Neuronal stem cell (in vitro differentiated cells): ENCODE measurements at places on chromosomes 12 and 14.
A peak's percentile ranks its signal among the peaks of the same experiment; 100 is the strongest.

DNA sequence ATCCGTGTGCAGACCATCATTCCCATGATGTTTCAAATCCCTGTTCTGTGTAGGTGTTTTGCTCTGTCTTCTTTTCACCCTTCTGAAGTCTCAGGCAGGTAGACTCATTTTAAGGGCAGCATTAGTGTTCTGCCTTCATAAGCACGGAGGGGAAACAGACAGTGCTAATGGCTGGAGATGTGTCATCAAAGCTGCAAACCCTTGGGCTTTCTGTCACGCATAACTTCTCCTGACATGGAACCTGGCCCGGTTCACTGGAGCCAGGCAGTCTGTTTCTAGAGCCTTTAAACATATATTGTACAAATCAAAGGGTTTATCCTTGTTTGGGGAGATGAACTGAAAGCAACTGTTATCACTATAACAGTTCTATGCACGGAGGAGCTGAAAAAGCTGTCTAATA is 141.4 kb downstream of the TMEM132D start:
- H3K36me3 ChIP-seq, result no peaks in the 10 kb centered on the region
- H3K27ac ChIP-seq, result no peak overlapping the region
- no peaks in the 10 kb centered on the region for H3K27me3 ChIP-seq
- H3K4me3 ChIP-seq, result no peak overlapping the region
- no peaks in the 10 kb centered on the region for H3K4me1 ChIP-seq

DNA sequence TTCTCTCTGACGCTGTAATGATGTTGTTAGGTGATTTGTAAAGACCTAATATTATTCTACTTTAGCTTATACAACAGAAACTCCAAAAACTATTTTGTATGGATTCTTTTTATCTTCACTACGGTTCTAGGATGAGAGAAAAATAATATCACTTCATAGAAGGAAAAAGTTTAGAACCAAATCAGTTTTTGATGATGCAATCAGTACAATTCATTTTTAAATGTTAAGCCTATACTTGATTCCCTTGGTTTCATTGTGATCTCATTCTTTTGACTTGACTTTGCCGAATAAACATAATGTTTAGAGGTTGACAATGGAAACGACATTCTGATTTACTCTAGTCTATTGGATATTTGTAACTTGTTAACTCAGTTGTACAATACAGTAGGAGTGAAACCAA is 24.6 kb upstream of the ERGIC2 start:
- H3K36me3 ChIP-seq, result no peaks in the 10 kb centered on the region
- H3K27me3 ChIP-seq, result no peaks in the 10 kb centered on the region
- no peak overlapping the region for H3K27ac ChIP-seq
- H3K4me3 ChIP-seq, result no peak overlapping the region
- DNase-seq, result no peak
- H3K4me1 ChIP-seq, result no peaks in the 10 kb centered on the region

GRCh38 chr14:67618617-67619063 is 1.1 kb upstream of the ARG2 start:
- no peaks in the 10 kb centered on the region for H3K36me3 ChIP-seq
- H3K27me3 ChIP-seq, result no peaks in the 10 kb centered on the region
- no peak overlapping the region for H3K4me3 ChIP-seq
- DNase-seq, result peak; percentile 31
- no peak overlapping the region for H3K27ac ChIP-seq
- H3K4me1 ChIP-seq, result peaks cover 7% of the 10 kb centered on the region

GRCh38 chr12:79020106-79020505 is 155.5 kb downstream of the SYT1 start:
- no peaks in the 10 kb centered on the region for H3K27me3 ChIP-seq
- H3K4me1 ChIP-seq, result no peaks in the 10 kb centered on the region
- H3K36me3 ChIP-seq, result no peaks in the 10 kb centered on the region
- no peak overlapping the region for H3K27ac ChIP-seq

- peak overlapping the region; percentile 71 for H3K4me3 ChIP-seq
- H3K4me1 ChIP-seq, result peaks cover 31% of the 10 kb centered on the region
- H3K27me3 ChIP-seq, result no peaks in the 10 kb centered on the region
- H3K27ac ChIP-seq, result peak overlapping the region; percentile 70
- peak; percentile 74 for DNase-seq
Observed at GRCh38 chr12:51848841-51849735, 570 bp upstream of the FIGNL2 start.

- H3K36me3 ChIP-seq, result no peaks in the 10 kb centered on the region
- no peak overlapping the region for H3K27ac ChIP-seq
- H3K4me1 ChIP-seq, result no peaks in the 10 kb centered on the region
- H3K27me3 ChIP-seq, result no peaks in the 10 kb centered on the region
- no peak overlapping the region for H3K4me3 ChIP-seq
Observed at GRCh38 chr12:5921027-5921909, 23.8 kb downstream of the ANO2 start.

DNA sequence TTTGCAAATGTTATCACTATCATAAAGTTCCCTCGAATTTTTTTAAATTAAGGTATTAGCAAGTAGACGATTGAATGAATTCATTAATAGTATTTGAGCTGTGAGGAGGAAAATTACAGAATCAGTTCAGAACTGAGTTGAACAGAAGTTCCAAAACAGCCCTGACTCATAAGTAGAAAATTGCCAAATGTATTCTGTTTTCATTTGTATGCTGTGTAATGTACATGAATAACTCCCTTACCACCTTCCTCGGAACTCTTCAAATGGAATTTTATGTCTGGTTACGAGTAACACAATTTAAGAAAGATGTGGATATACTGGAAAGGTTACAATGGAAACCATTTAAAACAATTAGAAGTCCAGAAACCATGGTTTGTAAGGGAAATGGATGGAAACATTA is 283.3 kb upstream of the FAR2 start:
- H3K4me1 ChIP-seq, result no peaks in the 10 kb centered on the region
- no peak overlapping the region for H3K4me3 ChIP-seq
- H3K27me3 ChIP-seq, result no peaks in the 10 kb centered on the region

DNA sequence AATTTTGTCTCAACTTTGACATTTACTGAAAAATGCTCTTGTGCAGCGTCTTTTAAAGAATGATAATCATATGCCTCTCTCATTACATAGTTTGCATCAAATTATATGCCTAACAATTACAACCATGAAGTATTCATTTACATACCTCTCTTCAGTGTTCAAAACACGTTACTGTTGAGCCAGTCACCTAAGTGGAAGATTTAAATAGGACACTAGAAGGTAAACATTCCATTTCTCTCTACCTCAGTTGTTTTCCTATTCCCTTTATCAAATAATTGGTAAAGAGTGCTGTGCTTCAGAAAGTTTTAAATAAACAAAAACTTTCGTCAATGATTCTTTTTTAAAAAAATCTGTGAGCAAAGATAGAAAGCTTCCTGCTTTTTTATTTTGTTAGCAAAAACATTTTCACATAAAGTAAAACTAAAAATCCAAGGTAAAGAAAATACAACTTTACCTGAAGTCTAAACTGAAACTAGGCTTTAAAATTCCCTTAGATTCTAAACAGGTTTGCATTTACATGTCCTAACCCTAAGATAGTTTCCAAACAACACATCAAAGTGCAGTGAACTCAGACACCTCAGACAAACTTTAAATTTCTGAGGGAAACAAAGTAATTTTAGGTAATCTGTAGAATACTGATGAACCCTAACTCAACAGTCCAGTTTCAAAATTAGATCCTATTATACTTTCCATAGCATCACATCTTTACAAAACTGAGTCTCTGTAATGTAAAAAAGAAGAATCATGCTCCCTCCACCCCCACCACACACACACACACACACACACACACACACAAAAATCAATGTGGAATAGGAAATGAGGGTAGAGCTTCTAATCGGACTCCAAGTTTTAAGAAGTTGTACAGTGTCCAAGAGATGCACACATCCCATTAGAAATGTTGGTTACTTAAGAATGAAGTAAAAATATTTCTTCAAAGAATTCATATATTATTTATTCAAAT is 46.2 kb downstream of the PAWR start:
- H3K27ac ChIP-seq, result no peak overlapping the region
- no peaks in the 10 kb centered on the region for H3K27me3 ChIP-seq
- no peaks in the 10 kb centered on the region for H3K36me3 ChIP-seq
- no peak for DNase-seq
- no peak overlapping the region for H3K4me3 ChIP-seq

- peaks cover 22% of the 10 kb centered on the region for H3K4me1 ChIP-seq
- DNase-seq, result no peak
- no peaks in the 10 kb centered on the region for H3K27me3 ChIP-seq
- H3K27ac ChIP-seq, result no peak overlapping the region
Observed at GRCh38 chr12:104672501-104673265, 215.9 kb downstream of the CHST11 start.

DNA sequence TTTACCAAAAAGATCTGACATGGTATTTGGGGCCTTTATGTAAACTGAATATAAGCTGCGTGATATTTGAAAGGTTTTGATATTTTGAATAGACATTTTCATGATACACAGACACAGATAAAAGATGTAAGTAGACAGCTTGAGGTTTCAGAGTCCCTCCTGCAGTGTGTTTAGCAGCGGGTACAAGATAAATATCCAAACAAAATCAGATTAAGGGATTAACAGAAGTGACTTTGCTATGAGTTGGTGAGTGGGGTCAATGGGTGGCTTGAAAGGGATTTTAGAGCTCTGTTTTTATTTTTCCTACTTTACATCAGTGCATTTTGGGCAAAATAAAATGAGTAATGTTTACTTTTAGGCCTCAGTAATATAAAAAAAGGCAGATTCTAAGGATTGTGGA is 84.1 kb downstream of the IGF1 start:
- DNase-seq, result no peak
- H3K36me3 ChIP-seq, result no peaks in the 10 kb centered on the region
- H3K27me3 ChIP-seq, result no peaks in the 10 kb centered on the region
- H3K4me3 ChIP-seq, result no peak overlapping the region

- DNase-seq, result peak; percentile 21
- H3K4me1 ChIP-seq, result no peaks in the 10 kb centered on the region
- H3K36me3 ChIP-seq, result peaks cover 2% of the 10 kb centered on the region
- no peaks in the 10 kb centered on the region for H3K27me3 ChIP-seq
Observed at GRCh38 chr12:29317556-29318363, 63.2 kb downstream of the ERGIC2 start.

DNA sequence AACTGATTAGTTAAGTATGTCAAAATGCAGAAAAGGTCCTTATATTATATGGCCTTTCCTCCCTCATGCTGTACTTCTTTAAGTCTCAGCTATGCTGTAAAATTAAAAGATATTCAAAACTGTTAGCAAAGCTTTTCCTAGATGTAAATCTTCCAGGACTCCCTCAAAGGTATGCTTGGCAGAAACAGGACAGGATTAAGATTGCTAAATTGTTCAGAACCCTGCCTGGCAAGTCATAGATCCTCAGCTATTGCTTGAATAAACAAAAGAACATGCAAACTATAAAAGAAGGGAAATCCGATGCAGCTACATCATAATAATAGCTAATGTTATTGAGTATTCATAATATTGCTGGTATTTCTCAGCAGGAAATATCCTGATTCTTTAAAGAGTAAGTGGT is 322.6 kb downstream of the CCDC91 start:
- no peaks in the 10 kb centered on the region for H3K36me3 ChIP-seq
- H3K4me1 ChIP-seq, result no peaks in the 10 kb centered on the region
- DNase-seq, result no peak
- H3K4me3 ChIP-seq, result no peak overlapping the region
- no peak overlapping the region for H3K27ac ChIP-seq

DNA sequence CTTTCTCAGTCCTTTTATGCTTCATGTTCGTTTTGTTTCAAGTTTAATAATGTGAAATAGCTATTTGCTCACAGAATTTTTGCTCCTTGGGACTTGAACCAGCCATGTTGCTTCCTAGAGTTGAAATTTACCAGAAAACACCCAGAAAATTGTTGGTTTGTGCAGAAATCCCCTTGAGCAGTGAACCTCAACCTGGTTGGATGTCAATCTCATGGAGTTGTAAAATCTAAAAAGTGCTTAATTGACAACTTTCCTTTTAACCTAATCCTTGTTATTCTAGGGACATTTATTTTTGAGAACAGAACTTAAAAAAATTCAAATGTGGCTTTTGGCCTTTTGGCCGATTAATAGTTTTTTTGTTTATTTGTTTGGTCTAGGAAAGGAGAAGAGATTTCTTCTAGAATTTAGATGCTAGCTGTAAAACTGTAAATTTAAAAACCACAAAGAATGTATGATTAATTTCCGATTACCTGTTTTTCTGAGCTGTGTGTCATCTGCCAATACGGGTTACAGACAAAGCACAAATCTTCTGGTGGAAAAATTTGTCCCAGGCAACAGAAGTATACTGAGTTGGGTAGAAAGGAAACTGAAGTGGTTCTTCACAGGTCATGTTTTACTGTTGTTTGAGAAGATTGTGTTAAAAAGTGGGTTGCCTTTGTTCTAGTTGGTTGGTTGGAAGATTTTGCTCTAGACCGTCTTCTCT is 154.4 kb downstream of the FUT8 start:
- H3K27ac ChIP-seq, result no peak overlapping the region
- no peak for DNase-seq
- H3K4me1 ChIP-seq, result no peaks in the 10 kb centered on the region
- H3K36me3 ChIP-seq, result no peaks in the 10 kb centered on the region
- H3K27me3 ChIP-seq, result no peaks in the 10 kb centered on the region
- H3K4me3 ChIP-seq, result no peak overlapping the region

GRCh38 chr14:74645244-74645643 is 33.2 kb upstream of the LTBP2 start:
- H3K36me3 ChIP-seq, result no peaks in the 10 kb centered on the region
- peaks cover 4% of the 10 kb centered on the region for H3K4me1 ChIP-seq
- DNase-seq, result no peak
- no peak overlapping the region for H3K27ac ChIP-seq

GRCh38 chr14:34222867-34223266 is 239.2 kb downstream of the SPTSSA start:
- no peak overlapping the region for H3K27ac ChIP-seq
- H3K27me3 ChIP-seq, result no peaks in the 10 kb centered on the region
- H3K36me3 ChIP-seq, result no peaks in the 10 kb centered on the region
- no peak for DNase-seq
- H3K4me3 ChIP-seq, result no peak overlapping the region

DNA sequence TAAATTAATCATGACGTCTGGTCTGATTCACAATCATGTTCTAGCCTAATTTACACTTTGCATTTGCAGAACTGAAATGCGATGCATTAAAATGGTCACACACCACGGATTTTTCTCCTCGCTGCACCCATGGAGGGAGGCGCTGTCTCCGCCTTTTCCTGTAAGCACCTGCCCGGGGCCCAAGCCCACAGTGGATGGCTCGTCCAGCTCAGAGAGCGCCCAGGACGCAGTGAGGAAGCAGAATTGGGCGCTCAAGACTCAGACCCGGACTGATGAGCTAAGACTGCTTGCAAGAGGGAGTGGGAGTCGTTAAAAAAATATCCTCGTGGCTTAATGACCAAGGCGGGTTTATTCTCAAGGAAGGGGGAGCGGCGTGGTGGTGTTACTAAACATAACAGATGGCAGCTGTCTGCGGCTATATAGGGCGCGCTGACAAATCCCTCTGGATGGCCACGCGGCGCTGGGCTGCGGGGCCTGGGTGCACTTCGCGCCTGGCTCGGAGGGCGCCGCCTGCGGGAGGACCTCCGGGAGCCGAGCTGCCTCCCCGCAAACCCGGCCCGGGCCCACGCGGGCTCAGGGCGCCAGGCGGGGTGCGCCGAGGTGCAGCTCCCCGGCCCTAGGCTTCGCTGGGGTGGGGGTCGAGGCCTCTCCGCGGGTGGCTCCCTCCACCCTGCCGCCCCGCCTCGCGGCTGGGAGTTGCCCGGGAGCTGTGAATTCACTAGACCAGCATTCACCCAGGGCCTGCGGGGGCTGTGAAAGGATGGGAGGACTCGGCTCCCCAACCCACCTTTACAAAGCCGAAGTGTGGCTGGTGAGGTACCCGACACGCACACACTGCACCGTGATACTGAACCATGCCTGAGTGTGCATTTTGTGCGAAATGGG is 78.7 kb downstream of the PPM1A start:
- H3K4me3 ChIP-seq, result no peak overlapping the region
- no peak overlapping the region for H3K27ac ChIP-seq
- DNase-seq, result no peak
- no peaks in the 10 kb centered on the region for H3K36me3 ChIP-seq

- H3K27ac ChIP-seq, result no peak overlapping the region
- no peak for DNase-seq
- no peaks in the 10 kb centered on the region for H3K27me3 ChIP-seq
- peaks cover 9% of the 10 kb centered on the region for H3K4me1 ChIP-seq
- H3K36me3 ChIP-seq, result peaks cover 38% of the 10 kb centered on the region
Observed at GRCh38 chr12:104136577-104136976, 1.4 kb downstream of the NFYB start.
